A549 treated with Mapracorat at 1 μM for 4 hours (cell line): ENCODE measurements at places on chromosomes 1 and 21. TPM values are rescaled to one million over a fixed set of nuclear protein-coding genes. Genes with fewer than 3 reads are reported as not detected.

TFF1 gene
- total RNA-seq: 22.1 to 31.3 TPM (median 26.8 TPM) in 5 replicates

CLDN17 gene
- total RNA-seq: not detected in 5 replicates

HAX1 gene
- total RNA-seq: 83.0 to 101 TPM (median 95.0 TPM) in 5 replicates

KCNT2 gene
- 0.03 to 0.05 TPM (median 0.04 TPM) in 3 of 5 replicates, not detected in the others for total RNA-seq

ADAMTS1 gene
- total RNA-seq: 0.05 to 0.34 TPM (median 0.08 TPM) in 5 replicates

USP16 gene
- total RNA-seq: 21.3 to 27.1 TPM (median 22.2 TPM) in 5 replicates
